ENCODE measurements at places on chromosomes 4 and X. TPM values are rescaled to one million over a fixed set of nuclear protein-coding genes. Genes with fewer than 3 reads are reported as not detected.

GRCh38 chr4:141898346-141898745 lies 262.0 kb downstream of the IL15 start:
- DNase-seq = no peak

DNA sequence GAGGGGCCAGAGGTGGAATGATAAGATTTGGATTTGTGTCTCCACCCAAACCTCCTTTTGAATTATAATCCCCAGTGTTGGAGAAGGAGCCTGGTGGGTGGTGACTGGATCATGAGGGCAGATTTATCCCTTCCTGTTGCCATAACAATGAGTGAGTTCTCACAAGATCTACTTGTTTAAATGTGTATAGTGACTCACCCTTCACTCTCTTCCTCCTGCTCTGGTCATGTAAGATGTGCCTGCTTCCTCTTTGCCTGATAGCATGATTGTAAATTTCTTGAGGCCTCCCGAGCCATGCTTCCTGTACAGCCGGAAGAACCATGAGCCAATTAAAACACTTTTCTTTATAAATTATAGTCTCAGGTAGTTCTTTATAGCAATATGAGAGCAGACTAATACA lies 348.6 kb downstream of the AR start:
- no peak for DNase-seq

- no peak for DNase-seq
These were observed 940.3 kb upstream of the LCORL start for GRCh38 chr4:18961879-18962278.

The ATP8A1 gene
- 0.20 TPM for polyA plus RNA-seq

- DNase-seq = no peak
These were observed 93.8 kb downstream of the SOWAHB start for GRCh38 chr4:76804096-76804495.
